ENCODE measurements at places on chromosomes 6 and 20.

DNA sequence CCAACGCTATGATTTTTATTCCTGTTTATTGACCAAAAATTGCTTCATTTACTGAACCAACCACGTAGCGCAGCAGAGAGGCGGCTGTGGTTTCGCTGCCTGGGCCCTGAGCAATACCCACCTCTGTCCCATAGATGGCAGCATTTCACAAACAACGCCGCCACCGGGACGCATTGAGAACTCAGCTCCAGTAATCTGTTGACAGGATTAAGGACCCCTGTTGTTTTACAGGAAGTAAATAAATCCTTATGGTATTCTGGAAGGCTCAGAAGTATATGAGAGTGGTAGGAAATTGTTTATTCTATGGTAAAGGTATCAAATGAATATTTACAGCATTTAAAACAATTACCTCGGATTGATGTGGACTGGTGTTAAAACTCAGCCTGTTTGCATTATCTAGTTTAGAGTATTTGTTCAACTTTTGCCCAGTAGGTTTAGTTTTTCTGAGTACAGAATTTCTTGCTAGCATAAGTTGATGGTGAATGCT is 547.9 kb upstream of the SLC35B3 start:
- peak; percentile 74 for DNase-seq

DNA sequence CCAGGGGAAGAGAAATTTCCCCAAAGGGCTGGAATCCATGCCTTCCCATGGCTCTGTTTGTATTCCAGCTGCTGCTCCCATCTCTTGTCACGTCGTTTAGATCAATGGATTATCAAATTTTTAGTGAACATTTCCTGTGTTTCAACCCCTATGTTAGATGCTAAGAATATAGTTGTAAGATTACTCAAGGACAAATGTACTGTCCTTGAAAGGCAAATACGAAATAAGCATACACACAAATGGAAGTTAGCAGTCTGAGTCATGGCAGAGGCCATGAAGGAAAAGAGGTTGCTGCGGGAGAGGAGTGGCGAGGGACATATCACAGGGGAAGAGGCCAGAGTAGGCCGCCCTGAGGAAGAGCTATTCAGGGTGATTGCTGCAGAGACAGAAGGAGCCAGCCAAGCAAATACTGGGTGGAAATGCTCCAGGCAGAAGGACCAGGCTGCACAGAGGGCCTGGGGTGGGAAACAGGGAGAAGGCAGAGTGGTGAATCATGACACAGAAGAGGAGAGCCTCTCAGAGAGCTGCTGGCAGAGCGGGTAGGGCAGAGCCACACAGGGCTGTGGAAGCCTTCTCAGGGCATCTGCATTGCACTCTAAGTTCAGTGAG is 219.2 kb upstream of the LRFN2 start:
- DNase-seq: no peak

- peak; percentile 30 for DNase-seq
Measured at GRCh38 chr6:125197795-125198269, 44.3 kb downstream of the TPD52L1 start.

- no peak for DNase-seq
Measured at GRCh38 chr6:1850121-1850839, 240.6 kb downstream of the FOXC1 start.

GRCh38 chr20:14838663-14839628 is 501.5 kb upstream of the FLRT3 start:
- no peak for DNase-seq

DNA sequence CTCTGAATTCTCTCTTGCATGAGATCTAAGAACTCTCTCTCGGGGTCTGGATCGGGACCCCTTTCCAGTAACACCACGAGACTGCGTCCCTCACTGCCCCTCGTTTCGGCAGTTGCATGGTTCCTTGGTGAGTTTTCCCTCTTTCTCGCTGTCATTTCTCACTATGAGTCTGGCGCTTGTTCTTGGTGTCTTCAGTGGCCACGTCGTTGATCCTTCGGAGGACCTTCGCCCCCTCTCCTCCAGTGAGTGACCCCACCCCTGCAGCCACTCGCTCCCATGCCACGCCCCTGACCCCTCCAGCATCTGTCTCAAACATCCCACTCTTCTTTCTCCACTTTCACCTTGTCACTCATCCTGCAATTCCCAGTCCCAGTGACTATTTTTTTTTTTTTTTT is 23.0 kb downstream of the SYNJ2 start:
- DNase-seq: no peak

DNA sequence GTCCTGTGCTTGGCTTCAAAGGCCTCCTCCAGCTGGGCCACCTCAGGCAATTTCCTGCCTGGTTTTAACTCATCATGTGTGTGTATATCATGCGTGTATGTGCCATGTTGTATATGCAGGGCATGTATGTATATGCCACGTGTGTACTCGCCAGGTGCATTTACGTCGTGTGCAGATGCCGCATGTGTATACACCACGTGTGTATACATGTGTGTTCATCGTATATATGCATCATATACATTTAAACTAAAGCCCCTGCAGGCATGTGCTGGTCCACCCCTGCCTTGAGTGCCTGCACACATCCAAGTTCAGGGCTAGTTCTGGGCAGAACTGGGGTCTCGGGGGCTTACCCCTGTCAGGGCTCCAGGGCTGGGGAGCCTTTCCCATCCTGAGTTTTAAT is 54.0 kb upstream of the SMOC2 start:
- no peak for DNase-seq

DNA sequence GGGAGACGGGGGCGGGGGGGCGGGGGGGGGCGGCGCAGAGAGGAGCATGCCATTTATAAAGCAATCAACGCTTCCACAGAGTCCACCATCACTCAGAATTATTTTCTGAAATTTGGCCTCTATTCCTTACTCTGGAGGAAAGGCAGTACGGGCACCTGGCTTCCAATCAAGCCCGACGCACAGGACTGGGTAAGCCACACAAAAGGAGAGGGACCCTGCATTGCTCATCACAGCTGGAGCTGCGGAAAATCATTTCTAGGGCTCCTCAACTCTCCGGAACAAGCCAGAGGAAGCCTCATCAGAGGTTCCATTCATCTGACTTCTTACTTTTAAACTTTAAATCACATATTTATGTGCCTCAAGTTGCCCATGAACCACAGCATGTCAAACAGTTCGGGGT is 55.9 kb downstream of the TTI1 start:
- DNase-seq: no peak

- peak; percentile 68 for DNase-seq
Measured at GRCh38 chr20:41361757-41362747, 4.6 kb downstream of the EMILIN3 start.

DNA sequence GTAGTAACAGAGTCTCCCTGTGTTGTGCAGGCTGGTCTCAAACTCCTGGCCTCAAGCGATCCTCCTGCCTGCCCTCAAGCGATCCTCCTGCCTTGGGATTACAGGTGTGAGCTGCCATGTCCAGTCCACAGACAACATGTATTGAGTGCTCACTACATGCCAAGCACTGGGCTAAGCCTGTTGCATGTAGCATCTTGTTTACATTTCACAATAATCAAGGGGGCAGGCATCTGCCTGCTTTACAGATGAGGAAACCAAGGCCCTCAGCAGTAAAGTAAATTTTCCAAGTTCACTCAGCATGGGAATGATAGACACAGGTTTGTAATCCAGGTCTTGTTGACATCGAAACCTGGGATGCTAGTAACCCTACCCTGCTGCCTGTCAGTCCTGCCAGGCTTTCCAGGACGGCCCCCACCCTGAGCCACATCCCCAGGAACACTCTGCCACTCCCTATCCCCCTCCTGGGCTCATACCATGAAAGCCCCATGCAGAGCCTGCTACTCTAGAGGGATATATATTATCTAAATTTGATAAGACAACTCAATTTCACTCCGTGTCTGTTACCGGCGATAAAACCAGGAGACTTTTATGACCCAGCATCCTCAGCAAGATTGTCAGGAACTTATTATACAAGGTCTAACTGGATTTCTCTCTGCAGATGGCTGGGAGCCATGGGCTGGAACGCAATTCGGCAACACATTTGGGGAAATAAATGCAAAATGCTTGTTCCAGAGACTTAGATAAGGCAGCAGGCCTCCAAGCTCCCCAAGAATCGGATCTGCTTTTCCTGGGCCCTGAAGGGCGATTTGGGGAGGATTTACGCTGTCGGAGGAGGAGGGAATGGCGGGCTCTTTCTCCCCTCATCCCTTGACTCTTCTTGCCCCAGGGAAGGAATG is 30.4 kb downstream of the CD40 start:
- no peak for DNase-seq

- peak; percentile 8 for DNase-seq
Measured at GRCh38 chr6:147958683-147959082, 384.0 kb upstream of the SASH1 start.
